LHCN-M2 (cell line): ENCODE measurements at places on chromosomes 1 and 21.

DNA sequence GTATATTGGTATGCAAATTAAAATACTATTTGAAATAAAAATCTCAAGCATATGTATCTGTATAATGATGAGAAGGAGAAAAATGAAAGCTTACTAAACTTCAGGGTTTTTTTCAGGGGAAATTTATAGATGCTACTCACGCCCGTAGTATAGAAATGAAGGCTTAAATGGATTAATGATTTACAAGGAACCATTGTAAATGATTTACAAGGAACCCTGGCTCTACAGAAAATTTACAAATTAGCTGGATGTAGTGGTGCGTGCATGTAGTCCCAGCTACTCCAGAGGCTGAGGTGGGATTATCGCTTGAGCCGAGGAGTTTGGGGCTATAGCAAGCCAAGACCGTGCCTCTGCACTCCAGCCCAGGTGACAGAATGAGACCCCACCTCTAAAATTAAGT, 150.5 kb downstream of the PCBP3 start:
- DNase-seq: no peak

- DNase-seq: no peak
These were observed 46.8 kb downstream of the KLHDC7A start for GRCh38 chr1:18527514-18527913.

DNA sequence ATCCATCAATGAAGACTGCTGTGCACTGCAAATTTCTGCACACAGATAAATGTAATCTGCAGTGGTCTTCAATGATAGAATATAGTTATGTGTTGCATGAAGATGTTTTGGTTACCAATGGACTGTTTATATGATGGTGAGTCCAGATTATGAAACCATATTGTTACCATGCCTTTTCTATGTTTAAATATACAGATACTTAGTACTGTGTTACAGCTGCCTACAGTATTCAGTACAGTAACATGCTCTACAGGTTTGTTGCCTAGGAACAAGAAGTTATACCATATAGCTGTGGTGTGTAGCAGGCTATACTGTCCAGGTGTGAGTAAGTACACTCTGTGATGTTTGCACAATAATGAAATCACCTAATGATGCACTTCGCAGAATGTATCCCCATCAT, 40.8 kb downstream of the SORT1 start:
- no peak for DNase-seq

DNA sequence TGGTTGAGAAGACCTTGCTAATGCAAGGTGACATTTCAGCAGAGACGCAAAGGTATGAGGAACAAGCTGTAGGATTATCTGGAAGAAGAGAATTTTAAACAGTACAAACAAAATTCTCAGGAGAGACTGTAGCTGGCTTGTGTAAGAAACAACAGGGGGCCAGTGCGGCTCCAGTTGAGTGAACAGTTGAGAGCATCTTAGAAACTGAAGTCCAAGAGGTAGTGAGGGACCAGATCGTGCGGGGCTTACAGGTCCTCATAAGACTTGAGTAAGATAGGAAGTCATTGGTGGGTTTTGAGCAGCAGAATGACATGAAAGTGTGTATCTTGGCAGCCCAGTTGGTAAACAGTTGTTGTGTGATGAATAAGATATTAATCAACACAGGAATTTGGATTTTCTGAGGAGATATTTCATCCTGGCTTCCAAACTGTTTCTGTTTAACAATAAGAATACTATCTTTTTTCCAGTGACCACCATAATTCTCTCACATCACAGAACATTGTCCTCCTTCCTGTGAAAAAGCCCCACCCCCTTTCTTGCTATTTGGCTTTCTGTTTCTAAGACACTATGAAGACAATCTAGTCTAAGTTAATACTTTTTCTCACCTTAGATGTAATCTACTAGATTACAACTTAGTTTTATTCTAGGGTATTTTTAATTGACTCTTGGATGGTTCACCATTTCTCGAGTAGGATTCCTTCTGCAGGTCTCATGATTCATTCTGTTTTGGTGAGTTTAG, 62.4 kb downstream of the SASS6 start:
- DNase-seq: no peak

- no peak for DNase-seq
These were observed 5.3 kb upstream of the MIB2 start for GRCh38 chr1:1609822-1610485.

- no peak for DNase-seq
These were observed 100.6 kb downstream of the DISC1 start for GRCh38 chr1:231727171-231727570.

DNA sequence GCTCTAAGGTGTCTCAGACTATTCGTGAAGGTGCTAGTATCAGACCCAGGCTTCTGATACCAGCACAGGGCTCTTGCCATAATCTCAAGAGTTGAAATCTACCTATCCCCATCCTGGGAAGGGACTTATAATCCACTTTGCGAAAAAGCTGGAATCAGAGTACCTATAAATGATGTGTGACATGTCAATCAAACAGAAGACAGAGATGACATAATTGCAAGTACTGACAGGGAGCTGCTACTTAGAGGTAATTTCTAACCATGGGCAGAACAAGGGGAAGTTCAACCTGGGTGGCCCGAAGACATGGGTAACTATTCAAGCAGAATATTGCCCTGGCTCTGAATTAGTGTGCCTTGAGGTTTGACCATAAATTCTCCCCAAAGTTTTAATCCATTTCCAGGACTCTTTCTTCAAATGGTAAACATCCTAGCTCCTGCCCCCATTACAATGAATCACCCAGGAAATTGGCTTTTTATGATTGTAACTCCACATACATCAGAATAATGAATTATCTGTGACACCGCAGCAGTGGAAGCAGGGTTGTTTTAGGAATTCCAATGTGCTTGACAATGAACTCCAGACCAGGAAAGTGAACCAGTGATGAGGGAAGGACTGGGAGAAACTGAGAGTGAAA, 37.2 kb downstream of the KANK4 start:
- no peak for DNase-seq

DNA sequence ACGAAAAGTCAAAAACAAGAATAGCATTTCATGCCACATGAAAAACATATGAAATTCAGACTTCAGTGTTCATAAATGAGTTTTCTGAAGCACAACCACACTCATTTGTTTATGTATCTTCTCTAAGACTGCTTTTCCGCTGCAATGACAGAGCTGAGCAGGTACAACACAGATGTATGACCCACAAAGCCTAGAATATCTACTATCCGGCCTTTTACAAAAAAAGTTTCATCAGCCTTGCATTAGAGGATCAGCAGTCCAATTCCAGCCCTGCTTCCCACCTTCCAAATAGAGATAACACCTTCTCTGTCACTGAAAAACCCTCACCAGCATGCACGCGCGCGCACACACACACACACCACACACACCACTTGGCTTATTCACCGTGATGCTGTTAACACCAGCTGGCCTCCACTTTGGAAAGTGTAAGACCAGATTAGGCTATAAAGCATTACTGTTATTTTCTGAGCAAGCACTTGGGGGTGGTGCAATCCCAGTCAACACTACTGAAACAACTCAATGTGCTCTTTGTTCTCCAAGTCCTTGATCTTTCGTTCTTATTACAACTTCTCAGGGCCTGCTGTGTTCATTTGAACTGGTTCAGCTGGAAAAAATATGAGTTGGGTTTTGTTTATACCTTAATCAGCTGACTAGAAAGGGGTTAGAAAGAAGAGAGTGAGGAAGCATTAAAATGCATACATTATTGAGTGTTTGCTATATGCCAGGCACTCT, 90.0 kb downstream of the GLUL start:
- peak; percentile 73 for DNase-seq

- DNase-seq: peak; percentile 56
These were observed 17.9 kb upstream of the ETV3 start for GRCh38 chr1:157156058-157156541.

GRCh38 chr1:84339503-84339902, 38.0 kb downstream of the SAMD13 start:
- peak; percentile 33 for DNase-seq

DNA sequence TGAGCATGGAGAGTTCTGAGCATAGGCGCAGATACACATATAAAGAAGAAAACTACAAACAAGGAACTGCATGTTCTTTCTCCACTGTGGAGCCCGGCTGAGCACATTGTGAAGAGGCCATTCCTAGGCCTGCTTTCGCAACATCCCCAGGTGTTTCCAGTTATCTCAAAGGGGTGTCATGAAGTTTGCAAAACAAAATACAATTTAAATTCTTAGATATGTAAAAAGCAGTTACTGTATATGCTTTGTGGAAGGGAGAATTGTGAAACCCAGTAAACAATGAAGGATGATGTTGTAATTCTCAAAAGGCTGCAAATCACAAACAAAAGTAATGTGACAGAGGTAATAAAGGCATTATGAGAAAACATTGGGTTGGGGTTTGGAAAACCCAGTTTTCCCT, 98.6 kb upstream of the ZNF644 start:
- no peak for DNase-seq

DNA sequence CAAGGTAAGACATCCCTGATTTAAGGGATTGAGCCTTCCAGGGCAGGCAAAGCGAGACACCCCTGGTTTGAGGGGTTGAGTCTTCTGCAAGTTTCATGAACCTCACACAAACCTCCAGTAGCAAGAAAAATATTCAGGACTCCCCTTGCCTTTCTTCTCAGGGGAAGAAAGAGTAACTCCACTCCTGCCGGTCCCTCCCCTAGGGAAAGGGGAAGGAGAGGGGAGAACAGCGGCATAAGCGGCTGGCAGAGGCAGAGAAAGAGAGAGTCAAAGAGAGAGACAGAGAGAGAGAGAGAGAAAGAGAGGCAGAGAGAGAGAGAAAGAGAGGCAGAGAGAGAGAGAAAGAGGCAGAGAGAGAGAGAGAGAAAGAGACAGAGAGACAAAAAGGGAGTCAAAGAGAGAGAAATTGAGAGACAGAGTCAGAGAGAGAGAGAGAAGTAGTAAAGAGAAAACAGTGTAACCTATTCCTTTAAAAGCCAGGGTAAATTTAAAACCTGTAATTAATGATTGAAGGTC, 29.5 kb upstream of the CBR3 start:
- no peak for DNase-seq

DNA sequence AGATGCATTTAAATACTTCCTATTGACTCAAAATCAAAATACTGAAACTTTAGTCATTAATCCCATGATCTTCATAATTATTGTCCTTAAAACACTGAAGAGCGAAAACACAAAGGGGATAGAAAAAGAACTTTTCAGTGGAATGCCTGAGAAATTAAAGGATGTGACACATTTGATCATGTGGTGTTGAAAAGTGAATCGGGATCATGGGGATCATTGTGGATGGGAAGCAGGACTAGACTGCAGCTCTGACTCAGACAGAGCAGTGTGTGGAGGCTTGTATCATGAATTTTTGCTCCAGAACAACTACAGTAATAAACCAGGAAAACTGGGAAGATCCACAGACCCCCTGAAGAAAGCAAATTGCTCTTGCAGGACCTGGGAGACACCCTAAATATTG, 161.1 kb upstream of the CXADR start:
- DNase-seq: no peak

GRCh38 chr1:226628612-226629155, 80.1 kb downstream of the STUM start:
- DNase-seq: no peak

DNA sequence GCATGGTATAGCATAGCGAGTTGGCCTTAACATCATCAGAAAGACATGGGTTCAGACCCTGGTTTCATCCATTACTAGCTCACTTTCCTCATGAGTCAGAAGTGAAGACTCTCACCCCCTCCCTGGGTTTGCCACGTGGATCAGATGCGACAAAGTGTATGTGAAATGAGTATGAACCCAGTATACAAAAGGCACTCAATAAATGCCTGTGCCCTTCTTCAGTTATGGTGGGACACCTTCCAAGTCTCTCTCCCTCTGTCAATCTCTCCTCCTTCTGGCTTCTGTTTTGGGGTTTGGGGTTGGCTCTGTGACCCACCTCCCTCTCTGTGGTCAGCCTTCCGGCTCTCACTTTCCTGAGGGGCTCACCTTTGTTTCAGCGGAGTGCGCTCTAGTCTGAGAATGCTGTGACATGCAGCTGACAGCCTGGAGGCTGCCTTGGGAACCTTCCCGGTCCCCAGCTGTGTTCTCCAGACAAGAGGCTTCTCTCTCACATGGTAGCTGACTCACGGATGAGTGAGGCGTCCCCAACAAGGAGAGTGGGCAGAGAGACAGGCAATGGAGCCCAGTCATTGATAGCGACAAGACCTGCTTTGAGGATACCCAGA, 155.0 kb upstream of the EDN2 start:
- DNase-seq: peak; percentile 82

GRCh38 chr1:74317663-74318062, 82.5 kb downstream of the TNNI3K start:
- no peak for DNase-seq

GRCh38 chr1:223291796-223292195, 72.2 kb downstream of the SUSD4 start:
- DNase-seq: no peak

GRCh38 chr1:220504329-220504728, 23.6 kb upstream of the MARK1 start:
- DNase-seq: no peak

- DNase-seq: no peak
These were observed 84.3 kb downstream of the WDR64 start for GRCh38 chr1:241736387-241736786.

- DNase-seq: no peak
These were observed 158.9 kb upstream of the COA6 start for GRCh38 chr1:234214129-234214910.

DNA sequence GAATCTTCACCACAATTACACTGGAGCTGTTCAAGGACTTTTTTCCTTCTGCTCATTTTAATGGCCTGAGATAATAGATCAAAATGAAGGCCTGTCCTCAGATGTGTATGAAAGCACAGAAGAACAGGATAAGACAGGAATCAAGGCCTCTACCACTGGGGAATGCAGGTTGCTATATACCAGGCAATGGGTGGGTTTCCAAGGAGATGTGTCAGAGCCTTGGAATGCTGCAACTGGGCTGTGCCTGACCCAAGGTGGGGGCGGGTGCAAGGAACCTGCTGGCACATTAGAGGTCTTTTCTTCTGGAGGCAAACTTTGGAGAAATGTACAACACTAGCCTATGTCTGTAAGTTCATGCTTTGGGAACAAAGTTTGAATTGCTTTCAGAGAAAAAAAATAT, 21.7 kb upstream of the LAMC2 start:
- DNase-seq: peak; percentile 81

- DNase-seq: no peak
These were observed 531.3 kb downstream of the NPHP4 start for GRCh38 chr1:5460974-5461373.
